ENCODE measurements at places on chromosomes 12 and 14.

DNA sequence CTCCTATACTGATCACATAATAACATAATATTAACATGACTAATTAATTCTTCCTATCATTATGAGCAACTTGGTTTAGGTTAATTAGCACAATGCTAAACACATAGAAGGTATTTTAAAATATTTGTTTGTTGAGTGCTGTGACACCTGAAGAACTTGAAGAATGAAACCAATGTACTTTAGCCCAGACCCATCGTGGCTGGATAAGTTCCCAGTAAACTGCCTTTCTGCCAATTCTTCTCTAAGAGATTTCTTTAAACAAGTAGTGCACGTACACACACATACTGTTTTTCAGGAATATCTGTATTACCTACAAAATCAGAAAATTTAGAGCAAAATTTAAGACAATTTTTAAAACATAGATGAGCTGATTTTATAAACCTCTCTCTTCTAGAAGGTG, 207.4 kb upstream of the SSTR1 start:
- no peak for DNase-seq

- no peak for DNase-seq
Observed at GRCh38 chr14:76080025-76080424, 71.7 kb upstream of the GPATCH2L start.

DNA sequence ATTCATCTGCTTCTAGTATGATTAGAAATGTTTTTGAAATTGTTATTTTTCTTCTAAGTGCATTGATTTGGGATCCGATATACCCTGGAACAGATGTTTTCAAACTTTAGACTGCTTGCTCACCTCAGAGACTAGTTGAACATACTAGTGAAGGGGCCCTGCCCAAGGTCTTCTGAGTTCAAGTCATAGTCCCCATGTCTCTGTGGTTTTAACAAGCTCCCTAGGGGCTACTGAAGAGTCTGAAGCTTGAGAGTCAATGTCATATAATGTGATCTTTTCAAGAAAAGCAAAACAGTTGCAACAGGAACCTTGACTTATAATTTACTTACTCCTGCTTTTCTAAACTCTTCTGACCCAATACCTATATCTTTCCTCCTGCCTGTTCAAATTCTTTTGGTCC, 7.5 kb upstream of the UBE2N start:
- no peak for DNase-seq

- no peak for DNase-seq
Observed at GRCh38 chr14:49893309-49894213, 679 bp downstream of the ARF6 start.

- DNase-seq: no peak
Observed at GRCh38 chr12:94204499-94205247, 56.3 kb downstream of the PLXNC1 start.

DNA sequence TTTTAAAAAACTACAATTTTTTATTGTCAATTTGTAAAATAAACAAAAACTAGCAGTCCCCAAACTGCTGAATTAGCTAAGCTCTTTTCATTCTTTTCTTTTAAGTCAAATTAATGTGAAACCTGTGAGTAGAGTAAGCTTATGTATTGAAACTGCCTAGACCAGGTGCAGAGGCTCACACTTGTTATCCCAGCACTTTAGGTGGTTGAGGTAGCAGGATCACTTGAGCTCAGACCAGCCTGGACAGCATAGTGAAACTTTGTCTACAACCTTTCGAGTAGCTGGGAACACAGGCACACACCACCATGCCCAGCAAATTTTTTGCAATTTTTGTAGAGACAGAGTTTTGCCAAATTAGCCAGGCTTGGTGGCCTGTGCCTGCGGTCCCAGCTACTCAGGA, 26.4 kb downstream of the SCFD1 start:
- no peak for DNase-seq

GRCh38 chr12:98344046-98344930, 171.1 kb upstream of the TMPO start:
- DNase-seq: no peak

- DNase-seq: no peak
Observed at GRCh38 chr14:73471582-73472184, 13.3 kb upstream of the NUMB start.

DNA sequence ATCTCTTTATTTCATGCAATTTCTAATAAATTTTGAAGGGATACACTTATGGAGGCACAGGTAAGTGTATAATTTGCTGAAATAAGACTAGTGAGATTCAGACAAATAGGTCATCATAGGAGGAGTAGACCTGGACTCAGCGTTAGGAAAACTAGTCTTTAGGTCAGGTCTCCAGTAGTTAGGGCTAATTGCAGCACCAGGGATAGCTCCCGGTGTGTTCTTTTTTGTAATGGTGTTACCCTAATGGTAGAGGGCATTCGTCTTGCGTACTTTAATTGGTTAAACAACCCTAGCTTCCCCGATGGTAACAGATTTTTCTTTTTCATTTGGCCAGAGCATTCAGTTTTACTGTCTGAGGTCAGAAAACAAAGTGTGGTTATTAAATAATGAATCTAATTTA, 64.9 kb downstream of the ARID2 start:
- no peak for DNase-seq

DNA sequence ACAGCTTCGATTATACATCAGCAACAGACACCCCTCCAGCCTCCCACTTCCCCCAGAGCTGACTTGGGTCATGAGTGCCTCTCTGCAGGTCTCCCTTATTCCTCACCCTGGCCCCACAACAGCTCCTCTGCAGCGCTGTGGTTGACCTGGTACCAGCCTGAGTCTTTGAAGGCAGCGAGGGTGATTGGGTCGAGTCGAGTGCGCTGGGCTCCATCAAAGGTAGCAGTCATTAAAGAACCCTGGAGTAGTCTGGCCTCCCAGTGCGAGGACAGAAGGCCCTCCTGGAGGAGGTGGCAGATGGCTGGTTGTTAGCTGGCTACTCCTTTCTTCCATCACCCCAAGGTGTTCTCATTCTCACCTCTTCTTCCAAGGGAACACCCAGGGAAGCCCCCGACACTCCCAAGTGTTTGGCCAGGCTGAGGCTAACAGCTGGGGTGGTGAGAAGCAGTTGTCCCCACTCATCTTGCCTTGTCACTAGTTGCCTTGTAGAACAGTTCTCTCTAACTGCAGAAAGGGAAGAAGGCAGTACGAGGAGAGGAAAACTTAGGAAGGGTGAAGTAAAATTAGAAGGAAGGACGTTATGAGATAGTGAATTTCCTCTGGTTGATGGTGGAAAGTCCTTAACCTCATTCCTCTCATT, 2.7 kb downstream of the CIROP start:
- no peak for DNase-seq

DNA sequence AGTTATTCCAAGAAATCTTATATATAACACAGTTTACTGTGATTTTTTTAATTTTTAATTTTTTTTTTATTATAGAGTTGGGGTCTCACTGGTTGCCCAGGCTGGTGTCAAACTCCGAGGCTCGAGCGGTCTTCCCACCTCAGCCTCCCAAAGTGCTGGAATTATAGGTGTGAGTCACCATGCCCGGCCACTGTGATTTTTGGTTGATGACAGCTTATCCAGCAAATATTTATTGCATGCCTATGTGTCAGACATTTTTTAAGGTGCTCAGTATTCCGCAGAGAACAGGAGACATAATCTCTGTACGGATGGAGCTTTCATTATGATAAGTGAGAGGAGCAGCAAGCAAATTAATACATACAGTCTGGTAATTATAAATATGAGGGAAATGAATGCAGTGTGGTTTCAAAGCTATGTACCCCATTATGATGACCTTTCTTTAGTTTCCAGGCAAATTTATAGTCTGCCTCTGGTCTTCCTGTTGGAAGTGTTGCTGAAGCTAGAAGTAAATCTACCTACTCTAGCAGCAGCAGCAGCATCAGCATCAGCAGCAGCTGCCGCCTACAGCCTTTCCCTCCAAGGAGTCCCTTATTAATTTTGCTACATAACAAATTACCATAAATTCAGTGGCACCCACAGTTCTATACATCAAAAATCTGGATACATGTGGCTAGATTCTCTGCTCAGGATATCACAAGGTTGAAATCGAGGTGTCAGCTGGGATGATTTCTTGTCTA, 32.3 kb downstream of the FRS2 start:
- no peak for DNase-seq

DNA sequence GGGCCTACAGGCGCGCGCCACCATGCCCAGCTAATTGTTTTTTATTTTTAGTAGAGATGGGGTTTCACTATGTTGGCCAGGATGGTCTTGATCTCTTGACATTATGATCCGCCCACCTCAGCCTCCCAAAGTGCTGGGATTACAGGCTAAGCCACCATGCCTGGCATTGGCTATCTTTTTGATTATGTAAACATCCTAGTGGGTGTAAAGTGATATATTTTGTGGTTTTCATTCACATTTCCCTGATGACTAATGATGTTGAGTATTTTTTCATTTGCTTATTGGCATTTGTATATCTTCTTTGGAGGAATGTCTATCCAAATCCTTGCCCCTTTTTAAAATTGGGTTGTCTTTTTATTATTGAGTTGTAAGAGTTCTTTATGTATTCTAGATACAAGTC, 16.3 kb downstream of the CREBL2 start:
- no peak for DNase-seq

- DNase-seq: no peak
Observed at GRCh38 chr14:22488522-22489243, 100.3 kb downstream of the DAD1 start.

DNA sequence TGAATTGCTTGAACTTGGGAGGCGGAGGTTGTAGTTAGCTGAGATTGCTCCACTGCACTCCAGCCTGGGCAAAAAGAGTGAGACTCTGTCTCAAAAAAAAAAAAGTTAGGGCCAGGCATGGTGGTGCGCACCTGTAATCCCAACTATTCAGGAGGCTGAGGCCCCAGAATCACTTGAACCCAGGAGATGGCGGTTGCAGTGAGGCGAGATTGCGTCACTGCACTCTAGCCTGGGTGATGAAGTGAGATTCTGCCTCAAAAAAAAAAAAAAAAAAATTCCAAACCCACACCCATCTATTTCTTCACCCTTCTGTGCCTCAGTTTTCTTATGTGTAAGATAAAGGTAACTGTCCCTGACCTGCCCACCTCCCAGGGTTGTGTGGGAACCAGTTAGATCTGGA, 11.0 kb upstream of the MLXIP start:
- DNase-seq: no peak

DNA sequence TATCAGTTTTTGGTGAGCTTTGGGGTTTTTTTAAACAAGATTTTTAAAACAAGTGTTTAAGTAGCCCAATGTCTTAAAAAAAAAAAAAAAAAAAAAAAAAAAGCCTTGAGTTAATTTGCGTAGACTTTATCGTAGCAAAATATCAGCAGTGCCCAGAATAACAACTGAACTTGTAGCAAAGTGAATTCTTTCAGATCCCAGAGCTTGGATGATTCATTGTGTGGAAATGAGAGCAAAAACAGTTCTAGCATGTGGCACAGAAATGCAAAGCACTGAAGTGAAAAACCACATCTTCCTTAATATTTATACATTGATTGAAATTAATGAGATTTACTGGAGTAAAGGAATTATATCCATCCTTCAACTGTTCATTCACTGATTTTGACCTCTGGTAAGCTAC, 258.1 kb downstream of the EGLN3 start:
- DNase-seq: no peak

- no peak for DNase-seq
Observed at GRCh38 chr14:62696331-62696924, 348.8 kb downstream of the KCNH5 start.

DNA sequence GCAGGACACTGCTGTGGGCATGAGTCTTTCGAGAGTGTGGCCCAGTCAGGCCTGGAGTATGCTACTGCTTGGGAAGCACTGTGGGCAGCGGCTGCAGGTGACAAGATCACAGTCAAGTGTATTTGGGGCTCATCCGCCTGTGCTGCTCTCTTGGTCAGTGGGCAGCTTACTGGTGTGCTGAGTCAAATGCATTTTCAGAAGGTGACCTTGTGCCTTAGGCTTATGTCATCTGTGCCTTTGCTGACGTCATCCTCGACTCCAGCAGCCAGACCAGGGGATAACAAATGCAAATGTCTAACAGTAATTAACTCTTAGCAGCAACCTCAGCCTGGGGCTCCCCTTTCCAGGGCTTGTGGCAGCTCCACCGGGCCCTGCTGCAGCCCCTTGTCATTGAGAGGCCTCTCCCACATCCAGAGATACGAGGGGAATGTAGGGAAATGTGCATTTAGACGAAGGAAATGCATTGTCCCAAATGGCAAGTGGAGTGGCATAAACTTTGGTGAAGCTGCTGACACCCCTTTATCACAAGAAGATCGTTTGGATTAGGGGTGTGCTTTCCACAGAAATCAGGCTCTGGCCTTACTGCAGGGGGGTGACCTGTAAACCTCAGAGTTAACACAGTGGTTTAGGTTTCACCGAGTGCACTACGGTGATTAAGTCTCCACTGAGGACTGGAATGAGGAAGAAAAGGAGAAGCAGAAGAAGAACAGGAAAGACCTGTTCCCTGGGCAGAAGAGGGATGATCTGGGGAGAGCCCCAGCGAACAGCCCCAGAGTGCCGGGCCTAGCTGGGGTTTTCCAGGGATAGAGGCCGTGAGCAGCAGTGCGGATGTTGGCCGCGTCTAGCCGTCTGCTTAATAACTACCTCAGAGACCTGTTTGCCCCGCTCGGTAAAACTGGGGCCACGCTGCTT, 39.7 kb downstream of the PSMA6 start:
- no peak for DNase-seq

DNA sequence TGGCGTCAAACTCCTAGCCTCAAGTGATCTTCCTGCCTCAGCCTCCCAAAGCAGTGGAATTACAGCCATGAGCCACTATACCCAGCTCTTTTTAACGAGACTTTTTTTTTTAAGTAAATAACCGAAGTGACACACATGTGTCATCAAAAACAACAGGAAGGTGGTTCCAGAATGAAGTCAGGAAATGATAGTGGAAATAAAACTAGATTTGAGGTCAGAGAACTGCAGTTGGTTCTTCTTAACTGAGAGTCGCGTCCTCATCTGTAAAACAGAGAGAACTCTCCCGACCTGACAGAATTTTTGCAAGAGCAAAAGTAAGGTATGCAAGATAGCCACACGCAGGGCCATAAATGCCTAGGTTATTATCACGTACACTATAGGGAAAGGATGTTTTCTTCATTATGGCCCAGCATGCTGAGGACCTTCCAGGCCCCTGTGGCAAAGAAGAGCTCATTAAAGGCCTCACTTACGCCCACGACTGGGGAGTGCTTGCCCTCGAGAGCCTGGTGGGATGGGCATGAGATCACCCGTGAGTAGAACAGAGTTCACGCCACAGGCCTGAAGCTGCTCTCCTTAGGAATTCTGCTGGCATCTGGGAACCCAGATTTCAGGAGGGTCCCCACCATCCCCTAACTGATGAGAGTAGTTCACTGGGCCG, 67.2 kb downstream of the SCARB1 start:
- DNase-seq: no peak

GRCh38 chr12:128789356-128789929, 34.3 kb downstream of the SLC15A4 start:
- DNase-seq: no peak
